GM03348 (cell line): ENCODE measurements at places on chromosomes 1 and 21.

GRCh38 chr1:25185409-25186160, 46.7 kb downstream of the SYF2 start:
- DNase-seq = no peak

DNA sequence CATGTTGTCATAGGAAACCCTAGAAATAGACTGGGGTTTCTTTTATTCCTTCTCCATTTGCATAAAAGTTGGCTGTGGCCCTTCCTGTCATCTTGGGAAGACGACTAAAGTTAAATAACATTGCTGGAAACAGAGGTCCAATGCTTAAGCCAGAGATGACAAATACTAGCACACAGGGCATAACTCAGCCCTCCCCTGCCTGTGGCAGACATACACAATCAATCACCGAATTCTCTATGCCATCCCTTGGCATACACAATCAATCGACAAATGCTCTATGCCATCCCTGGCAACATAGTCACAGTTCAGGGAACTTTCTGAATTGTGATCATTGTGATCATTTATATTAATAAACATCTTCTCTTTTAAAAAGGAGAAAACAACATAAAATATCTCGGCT, 229.4 kb downstream of the KAZN start:
- DNase-seq = no peak

DNA sequence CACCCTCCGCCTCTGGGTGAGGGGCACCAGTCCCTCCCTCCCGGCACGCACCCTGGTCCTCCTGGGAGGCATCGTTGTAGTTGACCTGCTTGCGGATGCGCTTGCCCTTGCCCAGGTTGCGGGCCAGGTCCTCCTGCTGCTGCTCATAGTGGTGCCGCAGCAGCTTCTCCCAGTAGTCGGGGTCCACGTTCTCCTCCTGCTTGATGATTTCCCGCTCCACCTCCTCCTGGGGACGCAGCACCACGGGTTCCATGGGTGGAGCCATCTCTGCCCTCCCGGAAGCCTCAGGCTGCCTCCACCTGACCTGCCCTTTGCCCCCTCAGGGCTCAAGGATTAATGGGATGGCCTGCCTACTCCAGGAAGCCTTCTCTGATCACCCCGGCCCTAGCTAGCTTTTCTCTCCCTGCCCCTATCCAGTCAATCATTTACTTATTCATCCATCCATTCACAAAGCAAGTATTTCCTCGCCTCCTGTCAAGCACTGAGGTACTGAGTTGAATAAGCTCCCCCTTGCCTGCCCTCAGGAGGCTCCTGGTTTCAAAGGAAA, 53.5 kb downstream of the CHD5 start:
- no peak for DNase-seq

DNA sequence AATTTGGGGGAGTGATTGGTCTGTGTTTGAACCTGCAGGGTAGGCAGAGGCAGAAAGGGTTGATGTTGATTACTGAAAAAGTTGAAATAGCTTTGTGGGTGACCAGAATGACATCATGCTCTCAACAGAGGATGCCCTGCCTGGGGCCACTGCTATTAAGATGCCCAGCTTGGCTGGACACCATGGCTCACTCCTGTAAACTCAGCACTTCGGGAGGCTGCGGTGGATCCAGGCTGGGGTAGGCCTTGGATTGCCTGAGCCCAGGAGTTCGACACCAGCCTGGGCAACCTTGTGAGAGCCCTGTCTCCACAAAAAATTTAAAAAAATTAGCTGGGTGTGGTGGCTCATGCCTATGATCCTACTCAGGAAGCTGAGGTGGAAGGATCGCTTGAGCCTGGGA, 42.8 kb upstream of the CACNA1E start:
- DNase-seq = no peak

DNA sequence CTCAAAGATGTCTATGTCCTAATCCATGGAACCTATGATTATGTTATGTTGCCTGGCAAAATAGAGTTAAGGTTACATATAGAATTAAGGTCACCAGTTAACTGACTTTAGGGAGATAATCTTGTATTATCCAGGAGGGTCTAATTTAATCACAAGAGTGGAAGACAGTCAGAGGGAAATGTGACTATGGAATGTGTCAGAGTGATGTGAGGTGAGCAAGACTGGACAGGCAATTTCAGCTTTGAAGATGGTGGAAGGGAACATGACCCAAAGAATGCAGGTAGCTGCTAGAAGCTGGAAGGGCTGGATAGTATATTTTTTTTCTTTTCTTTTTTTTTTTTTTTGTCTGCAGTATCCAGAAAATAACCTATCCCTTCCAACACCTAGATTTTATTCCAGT, 241.7 kb upstream of the NEGR1 start:
- DNase-seq = no peak
